Mammary microvascular endothelial cell (primary cell): ENCODE measurements at places on chromosomes 4 and X. TPM values are rescaled to one million over a fixed set of nuclear protein-coding genes. Genes with fewer than 3 reads are reported as not detected.

FHIP1A gene
- total RNA-seq = 0.40 and 1.4 TPM in 2 replicates

TRPC5OS gene
- total RNA-seq = 0.05 TPM in 1 of 2 replicates, not detected in the other

MAGEA2 gene
- total RNA-seq = not detected in 2 replicates

KLF8 gene
- total RNA-seq = 1.00 and 1.4 TPM in 2 replicates

HSFX3 gene
- not detected in 2 replicates for total RNA-seq

DUSP9 gene
- not detected in 2 replicates for total RNA-seq

ADGRA3 gene
- total RNA-seq = 3.1 and 4.5 TPM in 2 replicates

MTNR1A gene
- total RNA-seq = not detected in 2 replicates

SSX1 gene
- not detected in 2 replicates for total RNA-seq

SCD5 gene
- total RNA-seq = 33.6 and 34.4 TPM in 2 replicates
